Esophagus squamous epithelium (tissue), 5 donors: ENCODE measurements at places on chromosomes 4 and X.

- no peak for DNase-seq
Measured at GRCh38 chrX:134713618-134714107, 55.4 kb upstream of the PLAC1 start.

- no peak for DNase-seq
Measured at GRCh38 chr4:102606846-102607450, 105.8 kb downstream of the NFKB1 start.

DNA sequence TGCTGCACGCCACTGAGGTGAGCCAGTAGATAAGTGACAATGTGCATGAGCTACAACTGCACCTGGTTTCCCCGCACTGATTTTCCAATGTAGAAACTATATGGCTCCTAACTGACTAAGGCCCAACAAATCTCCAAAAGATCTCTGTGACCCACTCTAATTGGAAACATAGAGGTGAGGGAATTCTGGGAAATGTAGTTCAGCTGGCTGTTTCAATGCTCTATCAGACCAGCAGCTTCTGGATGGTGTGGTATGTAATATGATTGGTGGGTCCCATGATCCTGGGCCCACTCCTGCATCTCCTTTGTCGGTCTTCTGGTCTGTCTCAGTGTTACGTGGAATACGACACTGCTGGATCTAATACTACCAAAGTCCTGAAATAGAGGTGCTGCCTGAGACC, 18.6 kb downstream of the CCDC160 start:
- no peak for DNase-seq

DNA sequence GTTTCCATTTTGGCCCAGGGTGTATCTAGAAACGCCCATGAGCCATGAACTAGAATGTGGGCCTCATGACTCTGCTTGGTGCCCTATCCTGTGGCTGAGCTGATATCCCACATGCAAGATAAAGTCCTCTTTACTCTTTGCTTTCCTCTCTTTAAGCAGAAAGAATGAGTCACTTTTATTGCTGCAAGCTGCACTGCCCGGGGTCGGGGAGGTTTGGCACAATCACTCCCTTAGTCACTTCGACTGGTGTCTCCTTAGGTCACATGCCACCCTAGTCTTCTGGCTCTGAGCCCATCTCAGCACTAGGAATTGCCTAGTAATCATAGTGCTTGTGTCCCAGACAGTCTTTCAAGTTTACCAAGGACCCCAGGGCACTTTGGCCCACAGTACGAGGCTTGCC, 75.1 kb upstream of the CXorf66 start:
- no peak for DNase-seq

DNA sequence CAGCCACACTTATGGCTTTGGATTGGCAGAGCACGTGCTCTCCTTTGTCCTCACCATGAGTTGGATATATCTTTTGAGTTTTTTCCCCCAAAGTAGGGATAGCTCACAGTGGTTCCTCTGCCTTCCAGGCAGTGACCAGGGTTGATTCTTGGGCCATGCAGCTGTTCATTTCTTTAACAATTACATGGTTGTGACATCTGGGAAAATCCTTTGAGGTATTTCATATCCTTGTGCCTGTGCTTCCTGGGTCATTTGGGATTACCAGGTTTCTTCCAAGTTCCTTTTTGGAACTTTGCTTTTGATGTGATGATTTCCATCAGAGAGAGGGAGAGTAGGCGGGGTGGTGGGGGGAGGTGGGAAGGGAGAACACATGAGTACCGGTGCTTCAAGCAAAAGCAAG, 15.6 kb downstream of the BCORL1 start:
- no peak for DNase-seq

GRCh38 chr4:3868211-3869173, 102.3 kb downstream of the ADRA2C start:
- DNase-seq: no peak

GRCh38 chrX:107755721-107756120, 19.9 kb downstream of the TSC22D3 start:
- no peak for DNase-seq

- no peak for DNase-seq
Measured at GRCh38 chr4:41454423-41454822, 83.5 kb upstream of the LIMCH1 start.

GRCh38 chr4:48193921-48194468, 59.9 kb upstream of the TXK start:
- DNase-seq: no peak

DNA sequence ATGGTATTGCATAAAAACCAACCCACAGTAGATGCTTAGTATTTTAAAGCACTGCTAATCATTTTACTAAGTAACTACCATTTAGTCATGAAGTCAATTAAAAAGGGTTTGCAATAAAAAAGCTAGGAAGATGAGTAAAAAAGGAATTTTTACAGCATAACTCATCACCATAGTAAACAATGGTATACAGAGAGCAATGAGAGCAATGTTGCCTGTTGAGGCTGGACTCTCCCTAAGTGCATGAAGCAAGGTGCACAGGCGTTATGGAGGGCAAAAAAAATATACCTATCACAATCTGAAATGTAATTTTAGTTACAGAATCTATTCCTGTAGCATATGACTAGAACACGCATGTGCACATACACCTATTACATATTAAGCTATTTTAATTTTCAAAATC, 129.6 kb upstream of the BMP3 start:
- no peak for DNase-seq

DNA sequence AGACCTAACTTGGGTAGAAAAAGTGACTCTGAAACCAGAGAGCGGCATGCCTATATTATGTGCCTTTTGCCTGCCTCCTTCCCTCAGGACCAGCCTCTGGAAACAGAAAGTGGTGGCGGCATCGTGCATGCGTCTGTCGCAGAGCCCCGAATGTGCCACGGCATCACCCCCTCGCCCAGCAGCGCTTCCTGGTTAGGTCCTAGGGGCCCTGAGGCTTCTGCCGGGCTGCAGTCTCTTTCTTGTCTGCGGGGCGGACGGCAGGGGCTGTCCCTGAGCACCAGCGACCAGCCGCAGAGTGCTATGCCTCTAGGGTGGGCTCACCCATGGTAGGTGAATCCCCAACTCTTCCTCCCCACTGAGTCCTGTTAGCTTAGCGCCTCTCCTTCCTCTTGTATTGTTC, 68.7 kb downstream of the VSIG4 start:
- DNase-seq: no peak

GRCh38 chrX:150625097-150625496, 56.7 kb downstream of the MTM1 start:
- DNase-seq: no peak

- DNase-seq: no peak
Measured at GRCh38 chrX:103716962-103717361, 6.3 kb downstream of the TMEM31 start.

GRCh38 chr4:66489370-66489769, 819.1 kb upstream of the EPHA5 start:
- no peak for DNase-seq

DNA sequence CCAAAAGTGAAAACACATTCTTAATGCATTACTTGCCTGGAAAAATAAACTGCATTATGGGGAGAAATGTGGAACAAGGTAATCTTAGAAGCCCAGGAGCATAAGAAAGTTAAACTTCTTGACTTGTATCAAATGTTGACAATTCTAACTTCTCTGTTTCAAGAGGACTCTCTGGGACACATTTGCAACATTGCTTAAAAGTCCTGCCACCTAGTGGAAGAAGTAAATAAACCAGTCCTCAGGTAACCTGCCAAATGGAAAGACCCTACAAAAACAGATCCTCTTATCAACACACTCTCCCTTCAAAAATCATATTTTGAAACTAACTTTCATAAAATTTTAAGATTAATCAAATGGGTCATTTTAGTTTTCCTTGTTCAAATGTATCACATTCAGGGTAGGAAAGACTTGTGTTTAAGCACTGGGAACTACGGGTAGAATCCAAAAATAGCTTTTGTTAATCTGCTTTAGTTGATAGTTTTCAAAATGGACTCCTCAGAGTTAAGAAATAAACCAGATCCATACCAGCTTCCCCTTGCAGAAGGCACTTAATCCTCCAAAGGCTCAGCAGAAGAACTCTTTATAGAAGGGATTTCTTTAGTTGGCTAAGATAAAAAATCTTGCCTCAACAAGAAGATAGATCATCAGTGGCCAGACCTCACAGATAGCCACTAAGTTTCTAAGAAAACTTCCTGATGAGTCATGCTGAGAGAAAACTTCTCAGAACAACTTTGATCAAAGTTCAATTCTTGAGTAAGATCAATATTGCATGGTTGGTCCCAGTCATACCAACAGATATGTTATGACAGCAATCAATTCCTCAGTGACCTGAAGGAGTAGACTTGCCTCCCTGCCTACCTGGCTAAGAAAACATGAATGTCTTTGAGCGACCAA, 141.7 kb downstream of the HHIP start:
- DNase-seq: no peak

GRCh38 chrX:51922561-51922960, 29.1 kb downstream of the MAGED1 start:
- DNase-seq: no peak

DNA sequence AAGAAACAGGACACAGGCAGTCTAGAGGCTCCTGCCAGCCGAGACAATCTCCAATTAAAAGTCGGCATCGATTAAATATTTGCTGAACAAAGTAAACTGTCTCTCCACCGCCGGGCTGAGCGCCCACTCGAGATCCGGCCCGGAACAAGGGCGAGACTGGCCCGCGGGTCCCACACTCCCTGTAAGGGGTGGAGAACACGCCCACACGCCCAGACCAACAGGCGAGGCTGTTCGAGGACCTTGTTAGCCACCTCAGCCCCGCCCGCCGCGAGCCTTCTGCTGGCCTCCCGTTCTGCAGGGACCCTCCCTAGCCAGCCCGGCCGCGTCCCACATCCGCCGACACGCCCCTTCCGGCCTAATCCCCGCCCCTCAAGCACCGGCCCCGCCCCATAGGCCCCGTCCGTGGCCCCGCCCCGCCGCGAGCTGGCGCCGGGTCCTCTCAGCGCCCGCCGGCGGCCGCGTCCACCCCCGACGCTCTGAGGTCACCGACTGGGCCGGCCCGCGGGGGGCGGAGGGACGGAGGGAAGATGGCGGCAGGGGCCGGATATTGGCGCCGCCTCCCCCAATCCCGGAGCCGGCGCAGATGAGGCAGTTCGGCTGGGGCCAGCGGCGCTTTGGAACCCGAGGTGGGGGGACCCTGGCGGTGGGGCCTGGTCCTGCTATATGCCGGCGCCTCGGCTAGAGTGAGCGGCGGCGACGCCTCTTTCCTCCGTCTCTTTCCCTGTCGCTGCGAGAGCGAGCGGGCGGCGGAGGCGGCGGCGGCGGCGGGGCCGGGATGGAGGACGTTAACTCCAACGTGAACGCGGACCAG, at the start of gene SLAIN2:
SLAIN2 (plus strand) TSS at position 565 of the 811 bp plus-strand sequence; CDS start at position 776, 211 bp downstream.
- peak; percentile 89 for DNase-seq

DNA sequence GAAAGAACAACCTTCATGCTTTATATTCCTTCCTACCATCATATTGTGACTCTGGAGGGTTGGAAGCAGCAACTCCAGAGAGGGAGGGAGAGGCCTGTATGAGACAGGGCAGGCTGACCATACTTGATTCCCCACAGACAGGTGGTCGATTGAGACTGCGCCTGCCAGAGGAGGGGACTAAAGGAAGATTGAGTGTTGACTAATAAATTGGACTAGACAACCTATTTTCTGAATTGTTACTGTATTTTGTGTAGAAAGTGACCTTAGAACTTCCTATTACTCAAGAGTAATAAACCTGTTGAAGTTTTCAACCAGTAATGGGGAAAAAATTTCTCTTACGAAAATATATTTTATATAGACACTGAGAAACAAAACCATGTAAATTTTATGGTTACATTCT, 301.5 kb downstream of the INPP4B start:
- no peak for DNase-seq

DNA sequence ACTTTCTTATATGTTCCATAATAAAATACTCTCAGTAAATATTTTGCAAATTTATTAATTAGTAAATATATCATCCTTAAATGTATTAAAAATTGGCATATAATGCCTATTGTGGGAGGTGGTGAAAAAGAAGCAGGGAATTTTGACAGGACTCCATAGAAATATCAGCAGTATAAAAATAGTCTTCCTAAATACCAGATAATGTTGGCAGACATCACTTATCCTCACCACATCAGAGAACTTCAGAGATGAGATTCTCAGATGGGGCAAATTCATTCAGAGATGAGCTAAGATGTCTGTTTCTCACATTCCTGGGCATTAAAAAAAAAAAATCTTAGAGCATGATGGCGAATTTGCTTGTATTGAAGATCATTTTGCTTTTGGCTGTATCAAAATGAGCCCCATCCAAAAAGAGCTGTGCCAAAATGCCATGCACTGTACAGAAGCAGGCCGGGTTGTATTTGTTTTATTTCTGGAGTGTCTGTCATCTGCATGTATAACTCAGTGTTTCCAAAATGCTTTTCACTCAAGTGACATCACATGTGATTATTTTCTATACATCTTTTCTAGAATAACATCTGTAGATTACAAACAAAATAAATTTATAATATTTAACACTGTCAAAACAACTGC, 41.7 kb downstream of the ATP8A1 start:
- no peak for DNase-seq

- DNase-seq: no peak
Measured at GRCh38 chr4:139876337-139876941, 210.8 kb downstream of the MGST2 start.

DNA sequence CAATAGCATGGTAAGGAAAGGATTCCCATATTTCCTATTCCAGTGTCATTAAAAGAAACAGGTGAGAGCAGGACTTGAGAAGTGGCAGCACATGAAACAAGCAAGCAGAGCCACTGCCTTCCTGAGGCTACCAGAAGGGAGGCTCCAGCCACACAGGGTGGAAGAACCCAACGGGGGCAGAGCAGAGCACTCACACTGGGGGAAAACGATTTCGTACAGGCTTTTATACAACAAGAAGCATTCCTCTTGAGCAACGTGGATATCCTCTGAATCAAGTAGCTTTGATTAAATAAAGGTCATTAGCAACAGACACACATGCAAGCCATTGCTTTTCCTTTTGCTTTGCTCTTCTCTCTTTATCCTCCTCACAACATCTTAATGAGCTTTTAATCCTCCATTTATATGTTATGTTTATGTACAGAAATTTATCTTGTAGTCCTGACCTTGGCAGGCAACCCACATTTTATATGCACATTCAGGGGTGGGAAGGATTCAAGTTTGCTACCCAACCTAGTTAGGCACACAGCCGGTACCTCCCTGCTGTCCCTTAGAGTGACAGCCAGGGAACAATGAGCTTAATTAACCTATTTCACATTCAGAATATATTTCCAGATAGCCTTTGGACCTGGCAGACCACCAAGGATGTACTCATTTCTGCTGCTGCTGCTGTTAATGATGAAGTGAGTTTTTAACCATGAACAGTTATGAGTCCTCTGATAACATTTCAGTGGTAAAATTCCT, 202.1 kb downstream of the ARHGAP24 start:
- DNase-seq: no peak

DNA sequence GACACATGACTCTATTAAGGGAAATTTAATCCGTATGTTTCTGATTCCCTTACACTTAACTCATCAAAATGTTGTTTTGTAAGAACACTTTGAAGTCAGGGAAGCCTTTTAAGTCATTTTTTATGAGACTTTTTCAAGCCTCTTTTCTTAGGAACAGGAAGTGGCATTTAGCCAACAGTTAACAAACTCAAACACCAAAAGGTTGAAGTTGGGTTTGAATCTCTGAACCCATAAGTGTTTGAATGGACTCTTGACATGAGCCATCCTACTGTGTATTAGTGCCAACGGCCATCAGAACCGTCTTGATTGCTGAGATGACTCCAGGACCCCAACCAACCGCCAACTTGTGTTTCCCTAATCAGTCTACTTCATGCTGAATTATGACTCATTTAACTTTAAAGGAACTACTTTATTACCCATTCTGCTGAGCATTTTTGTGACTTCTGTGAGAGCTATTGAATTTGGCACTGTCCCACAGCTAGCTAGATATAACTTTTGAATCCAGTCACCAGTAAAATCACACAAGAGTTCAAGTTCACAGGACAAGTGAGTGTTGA, 209.1 kb upstream of the FAT1 start:
- no peak for DNase-seq
